Activated T-cell treated with anti-CD3 and anti-CD28 coated beads for 48 hours (primary cell): ENCODE measurements at places on chromosomes 3 and 15.

GRCh38 chr15:61527836-61528580 is 298.9 kb upstream of the RORA start:
- DNase-seq: no peak

DNA sequence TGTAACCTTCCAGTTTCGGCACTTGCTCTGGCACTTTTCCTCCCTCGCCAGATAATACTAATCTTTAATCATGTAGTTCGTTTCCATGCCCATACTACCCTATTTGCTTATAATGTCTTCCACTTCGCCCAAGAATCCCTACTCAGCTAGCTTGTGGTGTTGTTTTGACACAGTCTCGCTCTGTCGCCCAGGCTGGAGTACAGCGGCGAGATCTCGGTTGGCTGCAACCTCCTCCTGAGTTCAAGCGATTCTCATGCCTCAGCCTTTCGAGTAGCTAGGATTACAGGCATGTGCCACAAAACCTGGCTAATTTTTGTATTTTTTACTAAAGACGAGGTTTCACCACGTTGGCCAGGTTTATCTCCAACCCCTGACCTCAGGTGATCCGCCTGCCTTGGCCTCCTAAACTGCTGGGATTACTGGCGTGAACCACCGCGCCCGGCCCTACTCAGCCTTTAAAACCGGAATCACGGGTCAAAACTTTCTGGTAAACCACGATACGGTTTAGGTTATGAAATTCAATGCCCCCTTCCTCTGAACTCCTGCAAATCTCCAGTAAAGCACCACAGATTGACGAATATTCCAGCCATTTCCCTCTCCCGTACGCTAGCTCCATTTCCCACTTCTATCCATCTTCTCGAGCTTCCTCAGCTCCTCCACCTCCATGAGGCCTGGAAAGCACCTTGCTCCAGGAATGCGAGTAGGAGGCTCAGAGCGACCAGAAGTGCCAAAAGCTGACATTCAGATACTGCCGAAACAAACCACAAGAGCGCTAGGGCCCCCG is 878 bp upstream of the RAD51 start:
- no peak for DNase-seq

DNA sequence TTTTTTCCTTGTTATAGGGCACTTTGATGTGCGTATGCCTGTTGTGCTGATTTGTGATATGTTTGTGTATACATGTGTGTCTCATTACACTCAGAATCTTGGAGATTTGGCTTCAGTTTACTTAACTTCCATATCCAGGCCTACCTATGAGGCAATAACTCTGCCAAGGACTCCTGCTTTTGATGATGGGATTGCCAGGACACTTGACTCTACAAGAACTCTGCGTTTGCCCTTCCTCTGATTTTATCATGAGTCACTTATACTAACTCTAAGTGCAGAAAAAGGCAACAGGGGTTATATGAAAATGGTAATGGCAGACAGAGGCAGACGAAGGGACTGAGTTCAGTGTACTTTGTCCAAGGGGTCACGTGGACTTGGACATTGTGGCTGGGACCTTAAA is 33.6 kb downstream of the MCTP2 start:
- DNase-seq: no peak

DNA sequence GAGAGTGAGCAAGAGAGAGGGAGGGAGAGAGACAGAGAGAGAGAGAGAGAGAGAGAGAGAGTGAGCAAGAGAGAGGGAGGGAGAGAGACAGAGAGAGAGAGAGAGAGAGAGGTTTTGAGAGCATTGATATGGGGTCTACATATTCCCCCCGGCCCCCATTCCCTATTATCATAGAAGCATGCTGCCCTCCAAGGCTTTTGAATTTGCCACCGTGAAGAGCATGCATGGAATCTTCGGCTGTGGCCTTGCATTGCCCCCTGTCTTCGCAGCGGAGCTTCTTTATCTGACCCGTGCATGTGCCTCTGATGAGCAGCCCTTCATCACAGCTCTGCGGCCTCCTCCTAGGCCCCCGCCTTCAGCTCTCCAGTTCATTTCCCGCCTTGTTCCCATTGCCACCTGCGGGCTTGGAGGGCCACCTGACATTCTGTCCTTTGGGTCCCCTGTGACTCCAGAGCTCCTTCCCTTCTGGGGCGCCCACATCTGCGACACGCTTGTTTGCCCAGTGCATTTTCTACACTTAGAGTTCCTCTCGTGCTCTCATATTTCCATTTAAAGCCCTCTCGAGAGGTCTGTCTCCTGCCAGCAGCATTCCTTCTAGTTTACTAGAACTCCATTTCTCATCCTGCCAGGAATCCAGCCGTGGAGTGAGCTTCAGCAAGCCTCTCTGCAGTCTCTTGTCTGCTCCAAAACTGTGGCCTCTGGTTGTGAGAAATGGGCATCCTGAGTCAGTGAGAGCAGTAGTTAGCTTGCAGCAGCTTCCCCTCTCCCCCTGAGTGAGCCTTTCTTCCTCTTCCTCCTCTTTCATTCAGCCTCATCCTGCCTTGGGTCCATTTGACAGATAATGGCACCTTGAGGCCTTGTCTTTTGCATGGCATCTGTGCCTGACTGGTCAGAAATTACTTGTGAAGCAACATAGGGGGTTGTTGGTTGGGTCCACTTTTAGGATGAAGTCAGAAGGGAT is 25.3 kb downstream of the LPP start:
- DNase-seq: no peak

DNA sequence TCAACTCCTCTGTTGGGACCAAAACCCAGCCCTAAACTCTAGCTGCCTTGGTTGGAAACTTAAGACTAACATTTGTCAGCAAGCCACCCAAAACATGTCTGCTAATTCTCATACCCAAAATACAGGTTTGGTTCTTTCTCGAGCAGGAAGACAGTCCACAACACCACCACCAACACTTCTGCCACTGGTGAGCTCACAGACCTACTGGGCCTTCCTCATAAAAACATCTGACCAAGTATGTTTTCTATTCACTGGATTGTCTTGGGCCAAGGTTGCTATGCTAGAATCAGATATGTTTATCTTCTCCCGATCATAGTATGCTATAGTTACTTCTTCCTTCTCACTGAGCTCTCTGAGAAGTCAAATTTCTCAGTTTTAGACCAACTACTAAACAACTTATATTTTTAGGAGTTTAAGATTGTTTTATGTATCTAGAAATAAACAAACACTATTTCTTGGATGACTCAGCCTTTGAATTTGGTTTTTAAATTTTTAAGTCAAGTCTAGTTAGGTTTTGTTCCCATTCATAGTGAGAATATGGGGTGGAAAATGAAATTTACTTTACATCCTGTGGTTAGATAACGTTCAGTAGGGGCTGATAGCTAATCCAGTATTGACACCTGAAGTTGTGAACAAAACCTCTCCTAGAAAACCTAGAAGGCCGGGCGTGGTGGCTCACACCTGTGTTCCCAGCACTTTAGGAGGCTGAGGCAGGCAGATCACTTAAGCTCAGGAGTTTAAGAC is 360.5 kb downstream of the RSL24D1 start:
- DNase-seq: no peak

DNA sequence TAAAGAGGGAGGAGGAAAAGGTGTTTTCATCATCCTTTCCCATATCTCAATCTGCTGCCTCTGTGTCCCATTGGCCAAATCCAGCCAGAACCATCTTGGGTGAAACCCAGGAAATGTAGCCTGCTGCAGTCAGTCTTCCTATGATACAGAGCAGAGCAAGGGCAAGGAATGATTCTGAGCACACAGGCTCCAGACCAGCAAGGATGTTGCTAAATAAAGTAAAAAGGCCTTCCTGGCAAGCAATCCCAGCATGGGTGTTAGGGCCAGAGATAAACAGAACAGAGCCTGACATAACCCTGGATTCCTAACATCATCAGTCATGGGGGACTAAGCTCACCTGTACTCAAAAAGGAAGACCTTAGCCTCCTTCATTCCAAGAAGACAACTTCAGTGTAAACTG is 90.7 kb upstream of the AGTR1 start:
- DNase-seq: no peak
